Erythroblast (primary cell): ENCODE measurements at places on chromosomes 5 and 9.

DNA sequence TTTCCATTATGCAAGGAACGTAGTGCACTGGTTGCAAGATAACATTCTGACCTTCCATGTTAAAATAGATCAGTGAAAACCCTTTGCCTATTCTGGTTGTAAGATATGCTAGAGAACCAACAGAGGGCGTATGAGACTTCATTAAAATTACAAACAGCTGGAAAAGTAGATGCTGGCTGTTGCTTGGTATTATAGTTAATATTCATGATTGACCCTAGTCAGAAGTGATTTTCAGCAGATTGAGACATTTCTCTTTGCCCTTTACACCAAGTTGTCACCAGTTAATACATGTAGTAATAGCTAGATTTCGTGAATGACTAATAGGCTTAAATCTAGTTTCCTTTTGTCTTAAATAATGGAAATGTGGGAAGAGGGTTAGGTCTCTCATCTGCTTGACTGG is 13.8 kb upstream of the FGF18 start:
- peak; percentile 54 for DNase-seq

DNA sequence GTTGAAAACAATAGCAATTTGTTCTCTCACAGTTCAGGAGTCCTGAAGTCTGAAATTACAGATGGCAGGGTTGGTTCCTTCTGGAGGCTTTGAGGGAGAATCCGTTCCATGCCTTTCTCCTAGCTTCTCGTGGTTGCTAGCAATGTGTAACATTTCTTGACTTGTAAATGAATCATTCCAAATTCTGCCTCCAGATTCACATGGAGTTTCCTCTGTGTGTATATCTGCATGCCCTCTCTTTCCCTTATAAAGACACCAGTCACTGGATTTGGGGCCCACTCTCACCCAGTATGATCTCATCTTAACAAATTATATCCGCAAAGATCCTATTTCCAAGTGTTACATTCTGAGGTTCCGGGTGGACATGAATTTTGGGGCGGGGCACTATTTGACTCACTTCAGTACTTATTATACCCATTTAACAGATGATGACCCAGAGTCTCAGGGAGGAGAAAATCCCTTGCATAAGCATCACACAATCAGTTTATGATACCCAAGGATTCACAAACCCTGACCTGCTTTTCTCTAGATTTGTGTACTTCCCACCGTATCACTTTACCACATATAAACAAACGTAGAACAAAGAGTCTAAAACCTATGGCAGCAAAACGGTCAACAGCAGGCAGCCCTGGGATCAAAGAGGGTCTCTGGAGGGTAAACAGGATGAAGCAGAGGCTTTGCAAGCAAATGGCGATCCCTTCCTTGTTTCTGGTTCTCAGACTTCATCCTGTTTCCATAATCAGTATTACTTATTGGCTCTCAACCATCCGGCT is 93.7 kb downstream of the C9orf152 start:
- no peak for DNase-seq

GRCh38 chr9:35673132-35674024 is at the start of gene CA9:
TSS of gene CA9 (plus strand) at chr9:35673928. CDS start at chr9:35673960, 32 bp downstream.
- no peak for DNase-seq

GRCh38 chr5:93062548-93062947 is 518.5 kb downstream of the NR2F1-AS1 start:
- DNase-seq = no peak

DNA sequence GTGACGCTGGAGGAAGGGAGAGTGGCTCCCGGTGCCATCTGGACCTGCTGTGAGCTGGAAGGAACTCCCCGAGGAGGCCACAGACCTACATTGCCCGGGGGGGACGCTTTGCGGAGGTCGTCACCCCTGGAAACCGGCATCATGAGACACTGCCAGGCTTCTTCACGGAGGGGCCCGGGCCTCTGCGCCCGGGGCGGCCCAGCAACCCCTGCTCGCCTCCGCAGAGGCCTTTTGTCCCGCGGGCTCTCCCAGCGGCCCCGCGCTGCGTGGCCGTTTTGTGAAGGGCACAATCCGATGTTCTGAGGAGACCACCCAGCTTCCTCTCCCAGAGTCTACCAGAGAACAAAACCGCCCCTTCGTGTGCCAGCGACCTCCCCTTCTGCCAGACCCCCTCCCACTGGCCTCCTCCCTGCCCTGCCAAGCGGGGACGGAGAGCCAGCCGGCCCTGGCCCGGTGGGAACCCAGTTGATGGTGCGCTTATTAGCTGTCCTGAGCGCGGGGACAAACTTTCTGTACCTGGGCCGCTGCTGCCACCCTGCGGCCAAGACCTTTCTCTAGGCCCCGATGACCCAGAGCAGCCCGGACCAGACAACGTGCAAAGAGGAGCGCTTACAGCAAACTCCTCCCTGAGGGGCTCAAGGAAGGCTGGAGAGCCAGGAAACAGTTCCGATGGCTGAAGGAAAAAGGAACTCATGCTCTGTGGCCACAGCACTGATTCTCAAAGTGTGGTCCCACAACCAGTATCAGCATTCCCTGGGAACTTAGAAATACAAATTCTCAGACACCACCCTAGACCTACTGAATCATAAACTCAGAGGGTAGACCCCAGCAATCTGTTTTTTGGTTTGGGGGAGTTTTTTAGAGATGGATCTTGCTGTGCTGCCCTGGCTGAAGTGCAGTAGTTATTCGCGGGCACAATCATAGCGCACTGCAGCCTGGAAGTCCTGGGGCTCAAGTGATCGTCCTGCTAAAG is 86.7 kb downstream of the SLC1A3 start:
- DNase-seq = peak; percentile 70

- DNase-seq = no peak
Measured at GRCh38 chr5:172733131-172733973, 37.6 kb downstream of the DUSP1 start.

DNA sequence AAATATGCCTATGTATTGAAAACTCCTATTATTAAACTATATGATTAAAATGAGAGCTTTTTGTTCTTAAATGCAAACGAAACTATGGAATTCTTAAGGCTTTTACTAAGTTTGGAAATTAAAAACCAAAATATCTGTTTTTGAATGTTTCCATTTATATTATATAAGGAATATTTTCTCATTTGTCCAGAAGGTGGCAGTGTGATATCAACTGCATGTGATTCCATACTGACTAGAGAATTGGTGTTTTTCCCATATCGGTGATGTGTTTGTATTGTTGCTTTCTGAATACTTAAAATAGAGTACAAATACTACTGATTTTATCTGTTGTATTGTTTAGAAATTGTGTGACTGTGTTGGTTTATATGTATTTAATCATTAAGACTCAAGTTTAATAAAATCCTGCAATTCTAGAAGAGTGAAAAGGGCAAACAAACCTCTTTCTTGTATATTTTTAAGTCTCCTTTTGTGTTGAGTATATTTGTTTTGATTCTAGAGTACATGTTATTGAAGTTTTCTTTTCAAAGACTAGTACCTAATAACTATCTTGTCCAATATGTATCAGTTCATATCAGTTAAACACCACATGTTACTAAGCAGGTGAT is 320.8 kb downstream of the CCDC171 start:
- peak; percentile 72 for DNase-seq

DNA sequence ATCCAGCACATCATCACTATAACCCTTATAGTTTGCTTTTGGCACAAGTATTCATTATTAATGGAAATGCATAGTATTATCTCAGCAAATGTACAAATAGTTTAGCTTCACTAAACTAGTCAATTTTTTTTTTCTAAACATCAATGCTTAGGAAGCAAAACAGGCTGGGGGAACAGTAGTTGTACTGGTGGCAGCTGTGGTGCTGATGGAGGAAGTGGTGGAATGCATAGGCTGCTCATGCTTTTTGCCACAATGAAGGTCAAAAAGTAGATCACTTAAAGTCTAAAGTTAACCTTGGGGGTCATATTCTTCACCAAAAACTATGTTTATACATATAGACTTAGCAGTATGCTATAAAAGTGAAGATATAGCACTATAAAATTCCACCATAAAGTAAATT is 36.3 kb upstream of the CDKN2B start:
- DNase-seq = no peak

DNA sequence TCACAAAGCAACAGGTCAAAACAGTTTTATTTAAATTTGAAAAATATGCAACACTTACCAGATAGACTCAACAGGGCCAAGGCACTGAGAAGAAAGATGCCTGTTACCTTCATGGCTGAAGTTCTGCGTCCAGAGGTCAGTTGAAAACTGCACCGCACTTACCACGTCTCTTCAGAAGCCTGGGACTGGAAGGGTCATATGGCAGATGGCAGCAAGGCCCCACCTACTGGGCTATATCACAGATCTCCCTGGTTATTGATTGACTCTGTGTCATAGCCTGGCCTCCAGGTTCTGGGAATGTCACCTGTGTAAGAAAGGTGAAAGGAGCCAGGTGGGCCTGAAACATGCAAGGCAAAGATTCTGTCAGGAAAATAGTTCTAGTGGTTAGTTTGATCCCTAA is at the start of gene SPINK1:
Gene SPINK1 (minus strand): TSS at position 207 of the 400 bp plus-strand sequence. CDS start 94 bp downstream, at position 113.
- DNase-seq = no peak

DNA sequence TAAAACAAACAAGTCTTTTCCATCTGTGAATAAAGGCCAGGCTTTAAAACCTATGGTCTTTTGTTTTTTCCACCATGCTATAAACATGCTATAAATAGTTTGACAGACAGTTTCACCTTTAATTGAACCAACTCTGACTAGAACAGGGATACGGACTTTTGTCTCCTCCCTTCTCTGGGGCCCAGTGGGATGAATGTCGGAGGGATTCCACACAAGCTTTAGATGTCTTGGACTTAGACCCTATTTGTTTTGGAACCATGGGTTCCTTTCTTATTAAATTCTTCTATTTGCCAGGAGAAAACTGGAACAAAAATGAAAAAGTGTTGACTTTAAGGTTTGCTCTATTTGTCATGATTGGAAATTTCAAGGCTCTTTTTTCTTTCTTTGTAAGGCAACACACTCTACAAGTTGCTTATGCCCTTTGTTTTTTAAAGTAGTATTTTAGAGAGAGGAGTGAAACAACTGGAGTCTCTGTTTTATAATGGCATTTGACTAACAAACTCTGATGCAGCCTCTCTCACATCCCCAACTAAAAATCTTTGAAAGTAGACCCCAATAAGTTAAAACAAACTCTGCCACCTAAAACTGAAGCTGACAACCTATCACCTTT is 145.3 kb downstream of the MLLT3 start:
- DNase-seq = no peak

DNA sequence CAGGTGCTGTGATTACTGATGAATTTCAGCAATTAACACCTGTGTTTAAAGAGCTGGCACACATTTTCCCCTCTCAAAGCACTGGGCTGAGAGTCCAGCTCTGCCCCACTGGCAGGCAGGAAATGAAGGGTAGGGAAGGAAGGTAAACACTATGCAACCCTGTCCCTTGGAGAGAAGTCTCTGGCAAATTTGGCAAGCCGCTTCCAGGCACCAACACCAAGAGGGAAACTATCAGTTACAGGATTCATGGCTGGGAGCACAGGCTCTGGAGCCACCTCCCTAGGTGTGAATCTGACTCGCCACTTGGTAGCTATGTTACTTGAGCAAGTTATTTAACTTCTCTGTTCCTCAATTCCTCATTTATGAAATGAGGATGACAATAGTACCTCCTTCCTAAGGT is 3.3 kb downstream of the ANKS6 start:
- no peak for DNase-seq

- no peak for DNase-seq
Measured at GRCh38 chr5:120372899-120373298, 91.2 kb upstream of the PRR16 start.

- DNase-seq = no peak
Measured at GRCh38 chr9:84667571-84668195, 1.8 kb upstream of the NTRK2 start.

DNA sequence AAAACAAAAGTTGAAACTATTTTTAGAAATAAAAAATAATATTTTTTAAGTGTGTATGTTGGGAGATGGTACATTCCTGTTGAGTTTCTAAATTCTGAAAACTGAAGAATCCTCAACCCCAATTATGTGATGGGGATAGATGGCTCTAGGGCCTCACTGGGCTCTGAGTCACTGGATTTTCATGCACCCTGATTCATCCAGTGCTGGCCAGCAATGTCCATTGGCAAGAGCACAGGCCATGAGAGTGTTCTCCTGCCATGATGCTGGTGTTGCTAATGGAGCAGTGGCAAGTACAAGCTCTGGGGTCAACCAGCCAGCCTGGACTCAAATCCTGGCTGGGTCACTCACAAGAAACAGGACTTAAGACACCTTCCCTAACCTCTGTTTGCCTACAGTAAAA is 23.3 kb downstream of the SMIM23 start:
- no peak for DNase-seq

DNA sequence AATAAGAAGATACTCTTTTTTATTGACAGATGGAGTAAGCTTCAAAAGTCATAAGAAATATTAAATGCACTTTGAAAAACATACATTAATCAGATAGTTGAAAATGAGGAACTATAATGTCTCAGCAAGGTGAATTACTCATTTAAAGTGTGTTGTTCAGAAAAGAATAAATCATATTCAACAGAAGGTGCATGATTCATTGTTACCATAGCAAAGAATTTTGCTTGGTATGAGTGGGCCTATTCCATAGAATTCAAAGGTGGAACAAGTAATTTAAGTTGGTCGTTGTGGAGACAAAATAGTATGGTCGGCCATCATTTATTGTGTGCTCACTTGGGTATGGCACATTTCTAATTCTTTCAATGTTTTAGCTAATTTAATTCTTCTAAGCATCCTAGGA is 1920.2 kb upstream of the CDH9 start:
- no peak for DNase-seq

DNA sequence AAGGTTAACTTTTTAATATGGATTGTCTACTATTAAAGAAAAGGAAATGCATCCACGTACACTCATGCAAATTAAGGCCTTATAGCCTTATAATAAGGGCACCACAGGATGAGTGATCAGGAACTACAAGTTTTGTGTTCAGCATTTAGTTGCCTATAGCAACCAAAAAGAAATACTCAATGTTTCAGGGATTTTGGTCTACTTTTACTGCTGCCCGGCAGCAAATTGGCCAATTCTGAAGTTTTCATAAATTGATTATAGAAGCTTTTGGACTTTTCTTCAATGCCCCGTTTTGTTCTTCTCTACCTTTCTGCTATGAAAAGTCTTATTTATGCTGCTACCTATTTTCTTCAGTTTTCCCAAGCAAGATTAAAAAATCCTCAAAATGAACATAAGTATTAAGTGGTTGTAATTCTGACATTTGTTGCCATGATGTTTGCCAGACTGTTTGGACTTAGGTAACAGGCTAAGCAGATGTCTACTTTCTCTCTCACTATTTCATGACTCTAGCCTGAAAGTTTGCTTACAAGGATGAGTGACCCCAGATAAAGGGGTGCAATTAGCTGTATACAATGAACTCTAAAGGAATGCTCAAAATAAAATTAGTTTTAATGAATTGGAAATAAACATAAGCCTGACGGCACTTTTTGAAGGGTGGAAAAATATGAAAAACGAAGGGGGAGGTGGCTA is 391.5 kb upstream of the DAB2 start:
- no peak for DNase-seq

- no peak for DNase-seq
Measured at GRCh38 chr9:107348836-107349235, 65.8 kb downstream of the RAD23B start.

DNA sequence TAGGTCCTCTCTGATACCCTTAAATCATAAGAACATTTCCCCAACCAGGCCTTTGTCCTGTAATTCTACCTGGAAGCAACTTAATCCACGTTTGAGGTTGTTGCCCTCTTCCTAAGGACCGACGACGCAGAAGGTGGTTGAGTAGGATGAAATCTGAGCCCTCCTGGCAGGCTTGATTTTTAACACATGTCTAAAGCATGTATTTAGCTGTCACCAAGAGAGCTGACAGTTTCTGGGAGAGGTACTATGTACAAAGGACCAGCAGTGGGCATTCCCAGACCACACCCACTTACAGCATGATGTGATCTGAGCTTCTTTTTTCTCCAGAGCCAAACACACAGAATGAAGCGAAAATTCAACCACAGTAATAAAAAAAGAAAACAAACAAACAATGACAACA is 260.9 kb downstream of the SH3GL2 start:
- DNase-seq = no peak

GRCh38 chr9:14018081-14018480 is 295.9 kb downstream of the NFIB start:
- DNase-seq = no peak
